ENCODE measurements at places on chromosomes 12 and 14.

- no peak for DNase-seq
Measured at GRCh38 chr14:84250893-84251292, 1279.1 kb upstream of the FLRT2 start.

DNA sequence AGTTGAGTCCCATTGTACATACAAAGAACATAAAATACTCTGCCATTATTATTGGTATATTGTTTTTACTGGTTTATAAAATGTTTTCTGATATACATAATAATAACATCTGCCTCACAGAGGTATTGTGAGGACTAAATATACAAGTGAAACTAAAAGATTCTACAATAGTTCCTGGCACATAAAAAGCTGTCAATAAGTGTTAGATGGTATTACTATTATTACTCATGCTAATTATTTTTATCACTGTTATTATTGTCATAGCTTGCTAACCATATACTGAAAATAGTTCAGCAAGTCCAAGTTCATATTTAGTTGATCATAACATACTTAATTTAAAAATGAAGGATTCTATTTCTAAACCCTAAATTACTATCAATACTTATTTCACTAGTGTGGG, 34.4 kb downstream of the BTG1 start:
- DNase-seq: no peak

DNA sequence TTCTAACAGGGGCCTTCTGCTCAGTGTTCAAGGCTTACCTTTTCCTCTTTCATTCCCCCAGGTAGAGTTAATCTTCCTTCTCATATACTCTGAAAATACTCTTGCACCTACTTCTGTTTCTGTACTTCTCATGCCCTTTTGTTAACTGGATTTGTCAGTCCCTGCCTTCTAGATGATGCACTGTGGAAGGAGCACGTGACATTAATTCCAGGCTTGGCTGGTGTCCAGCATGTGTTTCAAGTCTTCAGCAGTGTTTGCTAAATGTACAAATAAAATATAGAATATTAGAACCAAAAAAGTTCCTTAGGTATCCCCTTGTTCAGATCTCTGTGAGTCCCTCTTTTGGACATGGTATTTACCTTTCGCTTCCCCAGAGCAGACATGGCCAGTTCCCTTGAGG, 27.9 kb upstream of the EVL start:
- DNase-seq: no peak

DNA sequence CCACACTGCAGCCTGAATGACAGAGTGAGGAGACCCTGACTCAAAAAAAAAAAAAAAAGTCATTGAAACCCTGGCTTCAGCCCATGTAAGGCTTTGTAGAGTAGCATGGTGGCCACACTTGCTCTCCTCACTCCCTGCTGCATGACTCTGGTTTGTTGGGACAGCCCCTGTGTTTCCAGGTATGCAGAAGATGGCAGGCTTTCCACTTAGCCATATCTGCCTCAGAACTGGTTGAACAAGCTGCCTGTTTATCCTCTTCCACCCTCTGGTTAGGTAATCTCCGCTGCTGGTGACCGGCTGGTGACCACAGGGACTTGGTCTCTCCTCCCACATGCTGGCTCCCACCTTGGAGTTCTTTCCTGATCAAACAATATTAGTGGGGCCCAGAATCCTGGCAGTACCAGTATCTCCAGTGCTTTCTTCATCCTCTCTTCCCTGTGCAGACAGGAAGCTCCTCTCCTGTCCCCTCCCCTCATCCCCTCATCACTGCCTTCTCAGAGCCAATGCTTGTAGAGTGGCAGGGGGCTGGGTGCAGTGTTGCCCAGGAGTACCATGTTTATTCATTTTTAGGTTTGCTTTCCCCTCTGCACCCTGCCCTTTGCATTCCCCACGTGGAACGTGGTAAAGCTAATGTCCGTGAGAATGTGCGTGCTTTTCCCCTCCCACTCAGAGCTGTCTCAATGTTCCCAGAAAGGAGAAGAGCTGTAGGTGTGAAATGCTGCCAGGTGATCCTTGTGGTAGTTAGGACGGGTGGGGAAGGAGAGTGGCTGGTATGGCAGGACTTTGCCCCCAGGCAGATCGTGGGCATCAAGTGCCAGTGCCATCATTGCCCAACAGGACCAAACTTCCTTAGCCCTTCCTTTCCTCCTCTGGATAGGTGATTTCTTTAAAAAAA, 11.3 kb downstream of the ABHD12B start:
- no peak for DNase-seq

DNA sequence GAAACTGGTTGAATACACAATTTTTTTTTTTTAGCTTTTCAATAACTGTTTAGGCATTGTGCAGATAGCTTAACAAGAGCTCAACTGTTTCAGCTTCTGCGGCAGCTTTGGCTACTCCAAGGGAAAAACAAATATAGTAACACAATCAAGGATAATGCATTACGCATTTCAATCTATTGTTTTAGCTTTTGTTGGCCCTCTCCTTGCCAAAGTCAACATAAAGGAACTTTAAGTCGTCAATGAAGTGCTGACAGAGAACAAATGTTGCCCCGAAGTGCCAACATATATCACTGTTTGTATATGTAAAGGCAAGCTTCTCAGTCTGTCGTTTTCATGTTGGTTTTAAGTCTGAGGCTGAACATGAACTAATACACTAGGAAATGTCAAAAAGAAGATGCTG, 1087.4 kb upstream of the FLRT2 start:
- no peak for DNase-seq

GRCh38 chr14:54261283-54261682, 135.5 kb upstream of the CDKN3 start:
- no peak for DNase-seq

DNA sequence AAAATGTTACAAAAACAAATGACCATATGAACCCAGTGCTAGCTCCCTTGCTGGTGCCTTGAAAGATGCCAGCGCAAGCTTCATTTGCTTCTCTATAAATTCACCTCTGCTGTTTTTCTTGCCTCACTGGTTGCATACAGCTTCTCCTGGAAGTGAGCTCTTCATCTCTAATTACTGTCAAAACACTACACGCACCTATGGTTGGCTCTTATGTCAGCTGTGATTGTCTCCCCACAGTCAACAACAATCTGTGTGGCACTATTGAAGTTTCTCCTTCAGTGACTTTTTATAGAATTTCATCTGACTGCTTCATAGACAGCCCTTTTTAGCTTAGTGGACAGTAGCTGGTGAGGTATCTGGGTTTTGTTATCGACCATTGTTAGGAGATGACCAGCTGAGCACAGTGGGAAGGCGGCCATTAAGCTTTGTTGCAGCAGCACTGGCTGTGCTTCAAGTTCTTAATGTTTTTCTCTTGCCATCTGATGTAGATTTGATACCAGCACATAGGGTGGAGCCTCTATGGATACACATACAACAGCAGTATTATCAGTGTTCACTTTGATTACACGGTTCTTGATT, 131.8 kb downstream of the KITLG start:
- no peak for DNase-seq

DNA sequence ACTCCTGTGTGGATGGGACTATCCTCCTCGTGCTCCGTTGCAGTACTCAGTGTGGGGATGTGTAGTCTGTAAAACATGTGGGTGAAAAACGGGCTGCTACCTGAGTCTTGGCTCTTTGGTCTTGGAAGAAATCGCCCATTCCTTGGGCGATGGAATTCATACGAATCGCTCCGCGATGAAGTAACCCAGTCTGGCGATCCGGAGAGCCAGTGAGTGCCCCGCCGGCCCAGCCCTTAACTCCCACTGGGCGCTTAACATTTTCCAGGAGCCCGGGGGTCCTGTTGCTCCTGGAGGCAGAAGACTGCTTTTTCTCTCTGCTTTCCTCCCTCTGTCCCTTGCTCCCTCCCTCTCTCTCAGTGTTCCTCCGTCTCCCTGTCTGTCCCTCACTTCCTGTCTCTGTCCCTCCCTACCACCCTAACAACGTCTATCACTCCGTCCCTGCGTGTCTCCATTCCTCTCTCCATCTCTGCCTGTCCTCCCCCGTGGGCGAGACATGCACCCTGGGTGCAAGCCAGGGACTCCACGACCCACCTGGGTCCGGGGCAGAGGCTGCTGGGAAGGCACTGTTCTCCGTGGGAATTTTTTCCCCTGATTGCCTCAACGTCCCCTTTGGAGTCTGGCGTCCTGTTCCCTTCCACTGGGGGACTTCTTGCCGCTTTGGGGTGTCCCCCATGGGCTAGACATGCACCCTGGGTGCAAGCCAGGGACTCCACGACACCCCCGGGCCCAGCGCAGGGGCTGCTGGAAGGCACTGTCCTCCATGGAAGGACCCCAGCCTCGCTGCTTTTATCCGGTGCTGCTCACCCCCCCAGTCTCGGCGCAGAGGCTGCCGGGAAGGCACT, 188.6 kb downstream of the ALG10 start:
- no peak for DNase-seq

- DNase-seq: no peak
Measured at GRCh38 chr12:43180242-43180641, 371.8 kb downstream of the ADAMTS20 start.

GRCh38 chr12:54133772-54134375, 54.9 kb downstream of the SMUG1 start:
- no peak for DNase-seq

DNA sequence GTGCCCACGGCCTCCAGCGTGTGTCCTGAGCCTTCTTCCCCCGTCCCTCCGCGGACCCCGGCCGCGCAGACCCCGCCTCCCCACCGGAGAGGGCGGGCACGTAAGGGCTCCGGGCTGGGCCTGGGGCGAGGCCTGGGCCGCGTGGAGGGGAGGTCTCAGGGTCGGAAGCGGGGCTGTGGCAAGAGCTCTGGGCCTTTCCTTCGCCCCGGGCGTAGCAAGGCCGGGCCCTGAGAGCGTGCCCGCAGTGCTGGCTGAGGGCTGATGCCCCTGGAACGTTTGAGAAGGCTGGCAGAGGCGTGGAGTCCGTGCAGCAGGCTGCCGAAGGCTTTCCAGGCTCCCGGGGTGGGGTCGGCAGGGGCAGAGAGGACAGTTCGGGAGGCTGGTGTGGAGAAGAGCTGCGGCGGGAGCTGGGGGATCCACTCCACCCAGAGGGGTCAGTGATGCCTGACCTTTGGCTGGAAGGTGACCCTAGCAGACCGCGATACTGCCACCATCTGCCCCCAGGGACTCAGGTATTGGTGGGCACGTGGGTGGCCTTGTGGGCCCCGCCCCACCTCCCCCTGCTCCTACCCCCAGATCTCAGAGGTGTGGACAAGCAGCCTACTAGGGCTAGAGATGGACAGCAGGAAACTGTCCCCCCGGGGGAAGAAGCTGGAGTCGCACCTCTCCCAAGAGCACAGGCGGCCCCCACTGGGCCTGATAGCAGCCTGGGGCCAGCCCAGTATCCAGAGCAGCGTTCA, 558 bp downstream of the TEX22 start:
- peak; percentile 68 for DNase-seq

- DNase-seq: no peak
Measured at GRCh38 chr12:66189486-66189843, 451 bp downstream of the IRAK3 start.

GRCh38 chr14:98226411-98226810, 1045.6 kb downstream of the BCL11B start:
- no peak for DNase-seq

DNA sequence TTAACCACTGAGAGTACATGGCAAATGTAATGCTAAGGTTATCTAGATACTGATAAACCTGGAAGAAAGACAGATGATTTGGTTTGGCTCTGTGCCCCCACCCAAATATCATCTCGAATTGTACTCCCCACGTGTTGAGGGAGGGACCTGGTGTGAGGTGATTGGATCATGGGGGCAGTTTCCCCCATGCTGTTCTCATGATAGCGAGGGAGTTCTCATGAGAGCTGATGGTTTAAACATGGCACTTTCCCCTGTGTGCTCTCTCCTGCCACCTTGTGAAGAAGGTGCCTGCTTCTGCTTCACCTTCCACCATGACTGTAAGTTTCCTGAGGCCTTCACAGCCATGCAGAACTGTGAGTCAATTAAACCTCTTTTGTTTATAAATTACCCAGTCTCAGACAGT, 14.2 kb downstream of the NOXRED1 start:
- DNase-seq: no peak

DNA sequence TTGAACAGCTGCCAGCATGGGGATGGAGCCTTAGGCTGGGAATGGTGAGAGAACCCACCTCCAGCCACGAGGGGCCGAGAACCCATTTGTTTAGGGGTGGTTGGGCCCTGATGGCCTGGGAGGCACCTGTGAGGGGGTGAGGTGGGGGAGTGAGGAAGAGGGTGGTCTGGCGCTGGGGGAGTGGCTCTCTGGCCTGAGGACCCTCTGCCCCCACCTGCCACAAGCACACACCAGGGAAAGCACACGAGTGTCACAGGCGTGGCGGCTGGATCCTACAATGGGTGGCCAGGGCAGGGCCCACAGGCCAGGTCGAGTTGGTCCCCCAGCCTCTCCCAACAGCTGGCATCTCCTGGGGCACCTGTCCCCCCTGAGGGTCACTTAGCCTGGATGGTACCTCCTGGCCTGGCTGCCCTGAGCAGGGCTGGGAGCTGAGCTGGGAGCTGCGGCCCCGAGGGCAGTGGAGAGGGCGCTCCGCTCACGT, 340.5 kb downstream of the TMEM121 start:
- DNase-seq: no peak

- DNase-seq: no peak
Measured at GRCh38 chr14:87676814-87677437, 316.1 kb downstream of the GALC start.

DNA sequence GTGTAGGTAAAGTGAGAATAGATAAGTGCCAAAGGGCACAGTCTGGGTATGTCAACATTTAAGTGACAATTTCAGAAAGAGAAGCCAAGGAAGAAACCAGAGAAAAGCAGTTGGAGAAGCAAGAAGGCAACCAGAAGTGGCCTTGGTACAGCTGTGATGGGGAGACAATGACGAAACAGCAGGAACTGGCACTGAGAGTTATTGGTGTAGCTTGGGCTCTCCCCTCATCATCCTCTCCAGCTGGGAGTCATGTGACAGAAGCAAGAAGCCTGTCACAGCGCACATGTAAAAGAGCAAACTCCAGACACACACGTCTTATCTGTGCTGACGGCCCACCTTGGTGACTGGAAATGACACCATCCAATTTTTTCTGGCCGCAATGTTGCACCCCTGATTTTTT, 203.3 kb upstream of the NUDT4 start:
- DNase-seq: no peak

- no peak for DNase-seq
Measured at GRCh38 chr14:27566843-27567382, 969.1 kb upstream of the NOVA1 start.

DNA sequence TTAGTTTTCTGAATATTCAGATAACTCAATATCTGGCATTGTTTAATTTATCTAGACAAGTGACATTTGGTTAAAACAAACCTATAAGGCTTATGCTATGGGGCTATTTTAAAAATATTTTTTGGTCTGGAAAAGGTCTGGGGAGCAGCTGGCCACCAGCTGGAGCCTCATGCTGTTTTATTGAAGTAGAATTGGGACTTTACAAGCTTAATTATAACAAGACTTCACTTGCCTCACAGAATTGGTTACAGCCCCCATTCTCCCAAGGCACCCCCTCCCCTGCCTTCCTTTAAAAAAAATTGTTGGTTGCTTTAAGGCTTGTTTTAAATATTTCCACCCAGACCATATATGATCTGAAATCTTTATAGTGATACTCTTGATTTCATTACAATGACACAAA, 453.9 kb downstream of the ADAMTS20 start:
- no peak for DNase-seq

DNA sequence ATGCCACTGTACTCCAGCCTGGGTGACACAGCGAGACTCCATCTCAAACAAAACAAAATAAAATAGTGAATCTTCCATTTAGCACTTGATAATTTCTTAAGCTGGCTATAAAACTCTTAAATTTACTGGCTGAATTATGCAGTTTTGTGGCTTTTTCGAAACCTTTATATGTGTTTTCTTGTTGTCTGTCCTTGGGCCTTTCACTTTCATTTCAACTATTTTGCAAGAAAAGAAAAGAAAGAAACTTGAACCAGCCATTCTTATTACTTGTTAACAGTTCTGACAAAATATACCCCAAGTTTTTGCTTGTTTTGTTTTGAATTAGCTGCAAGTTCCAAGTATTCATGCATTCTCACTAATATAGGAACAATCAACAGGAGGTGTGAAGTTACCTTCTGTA, 42.8 kb downstream of the PRICKLE1 start:
- DNase-seq: no peak

Data from GM19239 (cell line).